T-helper 17 cell (primary cell): ENCODE measurements at places on chromosomes 3 and 15. TPM values are rescaled to one million over a fixed set of nuclear protein-coding genes. Genes with fewer than 3 reads are reported as not detected.

GRCh38 chr3:132641837-132642538 is 17.6 kb downstream of the ACAD11 start:
- peaks cover 7% of the 10 kb centered on the region for H3K4me1 ChIP-seq
- no peak overlapping the region for H3K27ac ChIP-seq
- no peak overlapping the region for H3K4me3 ChIP-seq
- no peaks in the 10 kb centered on the region for H3K27me3 ChIP-seq

MOBP gene
- not detected for total RNA-seq

CD276 gene
- not detected for total RNA-seq

SLC2A2 gene
- total RNA-seq = not detected

GRCh38 chr15:65051266-65051665 is 6.1 kb downstream of the SLC51B start:
- DNase-seq = no peak
- peaks cover 22% of the 10 kb centered on the region for H3K27me3 ChIP-seq
- H3K27ac ChIP-seq = no peak overlapping the region
- peaks cover 2% of the 10 kb centered on the region for H3K36me3 ChIP-seq

DNA sequence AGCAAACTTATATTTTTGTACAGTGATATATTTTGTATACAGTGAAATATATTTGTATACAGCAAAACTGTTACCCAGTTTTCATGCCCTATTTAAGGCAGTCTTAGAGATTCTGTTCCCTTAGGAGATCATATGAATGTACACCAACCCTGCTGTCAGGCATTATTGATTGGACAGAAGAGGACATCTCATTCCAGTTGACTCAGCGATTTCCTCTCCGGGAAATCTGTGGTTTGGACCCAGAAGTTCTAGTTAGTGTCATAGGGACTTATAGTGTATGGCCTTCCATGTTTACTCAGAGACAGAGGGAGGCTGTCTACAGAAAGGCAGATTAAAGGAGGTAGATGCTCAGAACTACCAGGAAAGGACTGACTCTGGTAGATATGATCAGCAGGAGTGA is 318.8 kb upstream of the KCNMB2 start:
- H3K27me3 ChIP-seq = no peaks in the 10 kb centered on the region
- DNase-seq = no peak
- no peak overlapping the region for H3K27ac ChIP-seq
- H3K36me3 ChIP-seq = peaks cover 2% of the 10 kb centered on the region
- H3K4me1 ChIP-seq = no peaks in the 10 kb centered on the region
